ENCODE measurements at places on chromosomes 2 and 18. TPM values are rescaled to one million over a fixed set of nuclear protein-coding genes. Genes with fewer than 3 reads are reported as not detected.

Gene CFAP65
- total RNA-seq: not detected

Gene CD207
- total RNA-seq: not detected

- no peak for DNase-seq
- no peak overlapping the region for H3K27ac ChIP-seq
- no peak overlapping the region for H3K4me3 ChIP-seq
- no peaks in the 10 kb centered on the region for H3K4me1 ChIP-seq
Measured at GRCh38 chr2:44280869-44281268, 5.6 kb downstream of the SLC3A1 start.

- no peaks in the 10 kb centered on the region for H3K36me3 ChIP-seq
- no peak for DNase-seq
- no peaks in the 10 kb centered on the region for H3K4me1 ChIP-seq
Measured at GRCh38 chr2:29811378-29811777, 110.0 kb downstream of the ALK start.

GRCh38 chr2:120367649-120368048 lies 21.7 kb downstream of the INHBB start:
- no peak for DNase-seq
- H3K4me3 ChIP-seq: no peak overlapping the region
- peaks cover under 1% of the 10 kb centered on the region for H3K27me3 ChIP-seq
- no peaks in the 10 kb centered on the region for H3K4me1 ChIP-seq
- no peaks in the 10 kb centered on the region for H3K36me3 ChIP-seq
- no peak overlapping the region for H3K27ac ChIP-seq

- no peaks in the 10 kb centered on the region for H3K36me3 ChIP-seq
- peak; percentile 92 for DNase-seq
- no peaks in the 10 kb centered on the region for H3K27me3 ChIP-seq
Measured at GRCh38 chr2:101679037-101679726, 18.3 kb upstream of the MAP4K4 start.

Gene HOXD12
- not detected for total RNA-seq

DNA sequence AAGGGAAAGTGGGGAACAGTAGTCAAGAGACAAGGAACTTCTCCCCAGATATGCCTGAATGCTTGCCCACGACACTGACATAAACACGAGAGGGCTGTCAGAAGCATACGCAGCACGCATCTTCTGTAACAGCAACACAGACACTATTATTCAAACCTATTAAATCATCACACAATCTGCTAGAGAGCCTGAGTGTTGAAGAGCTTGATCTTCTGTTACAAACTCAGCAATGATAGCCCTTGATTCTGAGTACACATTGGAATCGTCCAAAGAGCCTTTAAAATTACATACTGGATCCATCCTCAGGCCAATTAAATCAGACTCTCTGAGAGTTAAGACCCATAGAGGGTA lies 111.6 kb downstream of the ZNF521 start:
- no peak overlapping the region for H3K4me3 ChIP-seq
- no peaks in the 10 kb centered on the region for H3K36me3 ChIP-seq
- no peaks in the 10 kb centered on the region for H3K27me3 ChIP-seq
- no peak for DNase-seq
- no peak overlapping the region for H3K27ac ChIP-seq
- H3K4me1 ChIP-seq: peaks cover 16% of the 10 kb centered on the region

GRCh38 chr2:23387221-23387550 lies 2.2 kb downstream of the KLHL29 start:
- H3K27me3 ChIP-seq: no peaks in the 10 kb centered on the region
- H3K4me3 ChIP-seq: peak overlapping the region; percentile 80
- DNase-seq: no peak
- no peak overlapping the region for H3K27ac ChIP-seq
- H3K4me1 ChIP-seq: peaks cover 2% of the 10 kb centered on the region

- H3K4me1 ChIP-seq: peaks cover 2% of the 10 kb centered on the region
- peak overlapping the region; percentile 90 for H3K4me3 ChIP-seq
- H3K36me3 ChIP-seq: no peaks in the 10 kb centered on the region
Measured at GRCh38 chr2:99336804-99337112, 431 bp upstream of the EIF5B start.

Measured in fibroblast of lung (primary cell).